ENCODE measurements at places on chromosomes 7 and 10.

- DNase-seq = no peak
Measured at GRCh38 chr10:36766940-36767339, 358.5 kb upstream of the ANKRD30A start.

DNA sequence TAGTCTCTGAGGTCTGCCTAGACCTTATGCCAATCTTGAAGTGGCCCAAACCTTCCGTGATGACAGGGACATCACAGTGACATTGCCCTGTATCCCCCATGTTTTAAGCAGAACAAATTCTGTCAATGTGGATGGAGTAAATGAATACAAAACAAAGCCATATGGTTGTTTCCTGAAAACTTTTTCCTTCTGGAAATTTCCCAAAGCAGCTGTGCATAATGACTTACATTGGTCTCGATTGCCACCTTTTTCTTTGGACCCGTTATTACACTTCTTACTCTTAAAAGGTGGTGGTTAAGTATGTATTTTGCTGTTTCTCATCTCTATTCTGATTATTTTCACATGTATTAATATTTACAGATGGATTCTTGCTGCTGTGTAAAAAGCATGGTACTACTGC is 411.2 kb upstream of the KLF6 start:
- no peak for DNase-seq

DNA sequence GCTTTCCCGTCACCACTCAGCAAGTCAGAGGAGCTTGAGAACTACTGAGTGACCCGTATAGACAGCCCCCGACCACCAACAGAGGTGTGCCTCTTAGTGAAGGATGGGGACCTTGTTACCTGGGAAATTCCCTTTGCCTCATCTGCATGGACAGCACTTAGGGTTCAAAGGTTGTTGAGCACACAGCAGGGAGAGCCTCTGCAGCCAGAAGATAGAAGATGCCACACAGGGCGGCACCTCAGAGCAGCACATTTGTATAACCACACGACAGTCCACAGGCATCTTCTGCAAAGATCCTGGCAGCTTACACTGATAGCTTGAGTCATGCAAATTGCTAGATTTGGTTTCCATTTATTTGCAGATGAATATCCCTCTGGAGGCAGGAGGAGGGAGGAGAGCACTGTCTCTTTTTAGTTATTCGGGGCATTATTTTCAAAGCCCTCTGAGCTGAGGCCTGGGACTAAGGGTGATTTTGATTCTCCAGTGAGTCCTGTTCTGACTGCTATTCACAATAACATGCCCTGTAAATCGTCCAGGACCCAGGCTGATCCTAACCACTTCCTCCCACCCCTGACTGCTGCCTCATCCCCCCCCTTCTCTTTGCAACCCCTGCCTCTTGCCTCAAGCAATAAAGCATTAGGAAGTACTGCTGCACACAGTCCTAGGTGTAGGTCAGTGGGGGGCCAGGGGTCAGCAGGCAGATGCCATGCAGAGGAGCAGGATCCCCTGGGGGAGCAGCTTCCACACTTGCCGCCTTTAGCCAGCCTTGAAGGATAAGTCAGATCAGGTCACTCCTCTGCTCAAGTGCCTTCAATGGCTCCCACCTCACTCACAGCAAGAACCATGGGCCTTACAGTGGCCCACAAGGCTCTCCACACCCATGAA is 24.6 kb upstream of the INMT start:
- peak; percentile 33 for DNase-seq

DNA sequence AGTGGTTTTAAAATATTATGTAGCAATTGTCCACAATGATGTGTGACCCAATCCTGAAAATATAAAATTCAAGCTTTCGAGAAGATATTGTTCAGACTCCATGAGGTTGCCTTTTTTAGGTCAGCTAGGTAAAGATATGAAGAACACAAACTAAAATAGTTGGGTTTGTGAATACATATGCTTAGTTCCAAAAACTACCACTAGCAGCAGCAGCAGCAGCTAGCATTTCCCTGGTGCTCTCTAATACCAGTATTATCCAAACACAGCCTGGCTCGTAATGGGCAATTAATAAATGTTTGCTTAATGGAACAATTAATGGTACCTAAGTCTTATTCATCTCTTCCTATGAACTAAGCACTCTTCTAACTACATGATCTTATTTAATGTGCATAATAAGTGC is 362.5 kb downstream of the MALRD1 start:
- DNase-seq = no peak

- DNase-seq = no peak
Measured at GRCh38 chr10:60654813-60655464, 123.3 kb upstream of the CDK1 start.

GRCh38 chr7:114842551-114843065 is 79.3 kb upstream of the MDFIC start:
- DNase-seq = no peak

DNA sequence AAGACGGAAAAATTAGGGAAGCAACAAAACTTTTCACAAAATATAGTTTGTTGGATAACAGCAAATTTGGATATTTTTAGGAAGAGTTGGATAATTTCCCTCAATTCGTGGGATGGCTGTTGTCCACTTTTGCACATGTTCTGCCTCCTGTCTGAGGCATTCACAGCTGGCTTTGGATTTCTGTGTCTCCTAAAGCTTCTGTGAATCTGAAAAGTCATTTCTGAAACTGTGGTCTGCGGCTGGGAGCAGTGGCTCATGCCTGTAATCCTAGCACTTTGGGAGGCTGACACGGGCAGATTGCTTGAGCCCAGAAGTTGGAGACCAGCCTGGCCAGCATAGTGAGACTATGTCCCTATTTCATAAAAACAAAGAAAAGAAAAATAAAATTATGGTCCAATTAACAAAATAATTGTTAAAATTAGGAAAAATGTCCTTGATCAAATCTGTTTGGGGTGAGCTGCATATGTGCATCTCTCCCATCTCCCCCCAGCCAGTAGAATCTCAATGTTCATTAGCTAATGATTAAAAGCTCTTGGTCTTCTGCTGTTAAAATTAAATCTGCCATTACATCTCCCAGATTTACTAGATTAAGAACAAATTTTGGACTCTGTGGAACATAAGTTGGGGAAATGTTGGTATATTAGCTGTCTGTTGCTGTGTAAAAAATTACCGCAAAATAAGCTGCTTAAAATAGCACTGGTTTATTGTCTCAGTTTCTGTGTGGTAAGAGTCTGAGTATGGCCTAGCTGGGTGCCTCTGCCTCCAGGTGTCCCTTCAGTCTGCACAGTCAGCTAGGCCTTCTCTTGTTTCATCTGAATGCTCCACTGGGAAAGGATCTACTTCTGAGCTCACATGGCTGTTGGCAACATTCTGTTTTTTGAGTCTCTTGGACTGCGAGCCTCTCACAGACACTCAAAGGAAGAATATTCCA is 332.0 kb upstream of the FZD1 start:
- no peak for DNase-seq

- no peak for DNase-seq
Measured at GRCh38 chr10:33412241-33412640, 77.8 kb upstream of the NRP1 start.

DNA sequence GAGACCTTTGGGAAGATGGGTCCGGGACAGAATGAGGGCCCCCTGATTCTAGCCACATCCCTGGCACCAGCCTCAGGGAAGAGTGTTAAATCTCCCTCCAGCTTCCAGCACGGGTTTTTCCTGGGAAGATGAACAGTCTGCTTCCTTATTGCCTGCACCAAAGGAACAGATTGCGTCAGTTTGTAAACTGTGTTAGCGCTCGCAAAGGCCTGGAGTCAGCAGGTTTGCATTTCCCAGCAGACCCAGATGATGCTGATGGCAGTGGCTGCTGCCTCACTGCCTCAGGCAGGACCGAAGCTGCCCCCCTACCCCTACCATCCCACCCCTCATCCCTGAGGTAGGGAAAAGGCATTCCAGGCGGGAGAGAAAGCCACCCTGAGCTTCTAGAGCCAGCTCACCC is 34.6 kb upstream of the LRRC4 start:
- no peak for DNase-seq

DNA sequence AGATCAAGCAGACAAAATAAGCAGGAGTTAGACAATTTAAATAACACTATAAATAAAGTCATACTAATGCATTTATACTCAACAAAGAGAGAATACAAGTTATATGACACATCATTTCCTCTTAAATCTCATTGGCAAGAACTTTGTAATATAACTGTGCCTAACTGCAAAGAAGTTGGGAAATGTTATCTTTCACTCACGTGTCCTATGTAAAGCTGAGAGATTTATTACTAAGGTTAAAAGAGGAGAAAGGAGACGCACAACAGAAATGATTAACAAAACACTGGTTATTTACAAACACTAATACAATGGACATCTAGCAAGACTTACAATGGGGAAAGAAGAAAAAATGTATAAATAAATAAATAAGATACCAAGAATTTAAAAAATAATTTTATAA is 12.7 kb upstream of the TMEM273 start:
- no peak for DNase-seq

GRCh38 chr7:99385564-99385963 is 11.0 kb downstream of the ARPC1B start:
- no peak for DNase-seq

GRCh38 chr10:56507033-56507432 is 146.0 kb upstream of the ZWINT start:
- no peak for DNase-seq

GRCh38 chr7:129661645-129662182 is 50.2 kb downstream of the NRF1 start:
- DNase-seq = no peak

DNA sequence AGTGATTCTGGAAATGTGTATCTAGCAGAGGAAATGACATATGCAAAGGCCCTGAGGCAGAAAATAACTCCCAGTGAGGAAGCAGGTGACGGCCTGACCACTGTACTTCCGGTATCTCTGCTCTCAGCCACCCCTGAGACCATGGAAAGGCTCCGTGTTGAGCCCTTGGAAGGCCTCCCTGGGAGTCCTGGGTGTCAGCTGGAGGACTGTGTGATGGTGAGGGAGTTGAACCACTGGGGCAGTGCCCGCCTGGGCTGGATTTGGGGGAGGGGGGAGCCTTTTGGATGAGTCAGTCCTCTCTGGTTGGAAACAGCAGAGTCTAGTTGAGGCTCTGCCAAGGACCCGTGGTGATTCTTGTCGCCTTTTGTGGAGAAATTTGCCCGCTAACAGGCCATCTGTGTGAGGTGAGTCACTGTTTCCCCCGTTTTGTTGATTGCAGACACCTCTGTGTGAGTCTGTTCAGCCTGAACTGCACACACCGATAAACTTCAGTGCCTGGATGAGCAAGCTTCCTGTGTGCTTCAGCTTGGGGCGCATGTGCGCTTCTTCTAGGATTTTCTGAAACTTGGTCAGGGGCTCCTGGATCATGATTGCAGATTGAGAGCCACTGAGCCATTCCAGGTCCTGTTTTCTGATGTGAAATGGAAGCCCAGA is 98.6 kb downstream of the GRK5 start:
- peak; percentile 94 for DNase-seq

DNA sequence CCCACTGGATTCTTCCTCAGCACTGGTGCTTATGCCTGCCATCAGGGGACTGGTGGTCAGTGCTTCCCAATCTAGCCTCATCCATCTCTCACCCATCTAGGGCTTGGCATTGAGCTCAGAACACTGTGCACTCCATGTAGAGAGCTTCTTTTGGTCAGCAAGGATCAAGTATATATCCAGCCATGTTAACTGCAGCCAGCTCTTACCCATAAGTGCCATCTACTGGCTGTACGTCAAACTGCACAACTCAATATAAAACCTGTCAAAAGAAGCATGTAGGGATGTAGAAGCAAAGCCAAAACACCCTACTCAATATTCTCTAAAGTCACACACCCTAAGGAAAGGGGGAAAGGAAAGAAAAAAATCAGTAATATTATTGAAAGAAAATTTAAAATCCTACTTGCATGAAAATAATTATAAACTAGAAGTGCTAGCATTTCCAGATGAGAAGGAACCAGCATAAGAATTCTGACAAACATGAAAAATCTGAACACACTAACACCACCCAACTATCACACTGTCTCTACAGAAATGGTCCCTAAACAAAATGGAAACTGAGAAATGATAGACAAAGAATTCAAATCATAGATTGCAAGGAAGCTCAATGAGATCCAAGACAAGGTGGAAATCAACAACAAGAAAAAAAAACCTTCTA is 531.1 kb upstream of the STEAP1 start:
- DNase-seq = no peak

- DNase-seq = no peak
Measured at GRCh38 chr10:28801247-28801646, 123.9 kb downstream of the BAMBI start.

- DNase-seq = no peak
Measured at GRCh38 chr10:96608805-96609204, 22.0 kb upstream of the TM9SF3 start.

GRCh38 chr10:130761032-130761575 is 550.4 kb downstream of the TCERG1L start:
- DNase-seq = no peak

GRCh38 chr10:103062854-103063590 is 130.1 kb downstream of the NT5C2 start:
- no peak for DNase-seq

DNA sequence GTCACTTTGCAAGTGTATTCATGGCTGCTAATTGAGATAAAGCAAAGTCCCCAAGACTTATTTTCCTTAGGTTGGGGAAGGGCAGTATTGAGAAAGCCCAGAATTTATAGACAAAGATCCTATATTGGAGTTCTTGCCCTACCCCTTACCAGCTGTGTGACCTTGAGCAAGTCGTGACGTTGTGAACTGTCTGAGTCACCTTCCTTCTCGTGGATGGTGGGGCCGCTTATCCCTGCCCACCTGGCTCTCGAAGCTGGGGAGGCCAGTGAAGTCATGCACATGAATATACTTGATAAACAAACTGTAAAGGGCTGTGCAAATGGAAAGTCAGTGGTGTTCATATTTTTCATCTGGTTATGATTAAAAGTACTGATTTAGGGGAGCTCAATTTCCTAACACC is 127.4 kb downstream of the TACC2 start:
- no peak for DNase-seq

DNA sequence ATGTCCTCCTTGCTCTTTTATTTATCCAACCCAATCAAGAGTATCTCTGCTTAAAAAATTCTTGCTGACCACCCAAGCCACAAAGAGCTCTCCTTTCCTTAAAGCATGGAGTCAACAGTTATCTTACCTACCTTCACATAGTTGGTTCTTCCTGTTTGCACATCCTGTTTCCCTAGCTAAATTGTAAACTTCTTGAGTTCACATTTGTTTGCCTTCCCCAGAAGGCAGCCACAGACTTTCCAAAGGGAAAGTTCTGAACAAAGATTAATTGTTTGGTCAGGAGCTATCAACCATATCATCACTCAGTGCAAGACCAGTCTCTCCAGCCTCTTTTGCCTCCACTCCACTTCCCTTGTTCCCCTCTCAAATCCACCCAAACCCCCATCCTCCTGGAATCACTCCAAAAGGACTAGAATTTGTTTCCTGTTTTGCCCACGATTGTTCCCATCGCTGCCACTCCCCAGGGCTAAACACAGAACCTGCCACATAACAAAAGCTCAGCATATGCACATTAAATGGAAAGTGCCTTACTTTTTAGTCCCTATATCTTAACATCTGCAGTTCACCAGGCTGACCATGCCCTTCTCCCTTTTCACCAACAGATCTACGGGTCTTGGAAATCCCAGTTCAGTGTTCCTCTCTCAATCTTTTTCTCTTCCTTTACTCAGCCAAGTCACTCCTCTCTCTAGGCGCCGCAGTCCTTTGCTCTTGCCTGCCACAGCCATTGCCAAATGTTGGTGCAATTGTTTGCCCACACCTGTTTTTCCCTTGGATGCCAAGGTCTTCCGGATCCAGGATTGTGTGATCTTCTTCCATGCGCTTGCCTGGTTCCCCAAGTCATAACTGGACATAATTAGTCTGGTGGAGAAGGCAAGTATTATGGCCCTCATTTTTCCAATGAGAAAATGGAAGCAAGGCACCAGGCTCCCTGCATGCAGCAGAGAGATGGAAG is 265.5 kb downstream of the KCNMA1 start:
- no peak for DNase-seq

- no peak for DNase-seq
Measured at GRCh38 chr7:137848095-137848494, 1.3 kb upstream of the DGKI start.

- no peak for DNase-seq
Measured at GRCh38 chr7:97317575-97317974, 200.1 kb downstream of the SDHAF3 start.

Data from T-helper 2 cell treated with Interferon-gamma antibody and Interleukin-4, amounts not matched to agents 5 μg/mL and 100 μg/mL, for 36 hours (primary cell).